ENCODE measurements at places on chromosomes 4 and X. TPM values are rescaled to one million over a fixed set of nuclear protein-coding genes. Genes with fewer than 3 reads are reported as not detected.

- DNase-seq = peak; percentile 49
- no peaks in the 10 kb centered on the region for H3K36me3 ChIP-seq
- H3K27ac ChIP-seq = no peak overlapping the region
- H3K27me3 ChIP-seq = no peaks in the 10 kb centered on the region
- no peak overlapping the region for H3K4me3 ChIP-seq
Observed at GRCh38 chr4:138494931-138495330, 252.8 kb upstream of the SLC7A11 start.

- H3K4me3 ChIP-seq = no peak overlapping the region
- no peak for DNase-seq
- H3K27ac ChIP-seq = no peak overlapping the region
- no peaks in the 10 kb centered on the region for H3K36me3 ChIP-seq
- no peaks in the 10 kb centered on the region for H3K27me3 ChIP-seq
Observed at GRCh38 chr4:162912482-162912881, 254.2 kb downstream of the NAF1 start.

DNA sequence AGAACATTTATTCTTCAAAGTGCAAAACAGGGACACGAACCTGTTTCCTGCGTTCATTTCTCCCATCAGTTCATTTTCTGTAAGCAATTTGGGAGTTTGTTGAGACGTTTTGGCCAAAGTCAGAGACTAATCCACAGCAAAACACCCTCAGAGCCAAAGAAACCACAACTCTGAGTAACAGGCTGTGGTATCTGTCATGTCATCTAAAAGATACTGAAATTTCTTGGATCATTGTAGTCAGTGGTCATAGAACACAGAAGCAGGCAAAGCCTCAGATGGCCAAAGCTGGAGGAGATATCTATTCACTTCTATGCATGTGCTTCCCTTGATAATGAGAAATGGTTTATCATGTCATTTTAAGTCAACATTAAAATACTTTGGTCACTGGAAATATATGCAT lies 485.6 kb upstream of the GALNT7 start:
- H3K27ac ChIP-seq = no peak overlapping the region
- H3K4me3 ChIP-seq = no peak overlapping the region
- no peak for DNase-seq
- no peaks in the 10 kb centered on the region for H3K36me3 ChIP-seq

DNA sequence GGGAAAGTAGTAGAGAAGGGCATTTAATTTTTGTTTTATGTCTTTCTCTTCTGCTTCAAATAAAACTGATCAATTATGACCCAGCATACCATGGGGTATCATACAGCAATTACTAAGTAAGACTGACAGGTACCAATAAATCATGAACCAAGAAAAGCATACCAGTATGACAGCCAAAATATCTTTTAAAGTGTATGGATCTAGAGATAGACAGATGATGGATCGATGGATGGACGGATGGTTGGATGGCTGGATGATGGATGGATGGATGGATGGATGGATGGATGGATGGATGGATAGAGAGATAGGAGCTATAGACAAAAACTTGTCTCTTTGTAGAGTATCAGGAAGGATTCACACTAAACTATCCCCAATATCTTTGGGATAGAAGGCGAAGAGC lies 1.4 kb downstream of the DDX60L start:
- H3K27me3 ChIP-seq = no peaks in the 10 kb centered on the region
- H3K4me3 ChIP-seq = no peak overlapping the region
- peaks cover 10% of the 10 kb centered on the region for H3K36me3 ChIP-seq
- H3K4me1 ChIP-seq = peaks cover 38% of the 10 kb centered on the region
- no peak overlapping the region for H3K27ac ChIP-seq

GRCh38 chrX:12917753-12918152 lies 11.3 kb downstream of the TLR8 start:
- H3K27ac ChIP-seq = no peak overlapping the region
- peaks cover 14% of the 10 kb centered on the region for H3K4me1 ChIP-seq
- no peak for DNase-seq
- H3K27me3 ChIP-seq = no peaks in the 10 kb centered on the region

GRCh38 chr4:15832523-15833451 lies 54.7 kb downstream of the CD38 start:
- no peak overlapping the region for H3K27ac ChIP-seq
- no peak overlapping the region for H3K4me3 ChIP-seq
- no peaks in the 10 kb centered on the region for H3K4me1 ChIP-seq
- H3K36me3 ChIP-seq = no peaks in the 10 kb centered on the region
- no peak for DNase-seq
- H3K27me3 ChIP-seq = no peaks in the 10 kb centered on the region

DNA sequence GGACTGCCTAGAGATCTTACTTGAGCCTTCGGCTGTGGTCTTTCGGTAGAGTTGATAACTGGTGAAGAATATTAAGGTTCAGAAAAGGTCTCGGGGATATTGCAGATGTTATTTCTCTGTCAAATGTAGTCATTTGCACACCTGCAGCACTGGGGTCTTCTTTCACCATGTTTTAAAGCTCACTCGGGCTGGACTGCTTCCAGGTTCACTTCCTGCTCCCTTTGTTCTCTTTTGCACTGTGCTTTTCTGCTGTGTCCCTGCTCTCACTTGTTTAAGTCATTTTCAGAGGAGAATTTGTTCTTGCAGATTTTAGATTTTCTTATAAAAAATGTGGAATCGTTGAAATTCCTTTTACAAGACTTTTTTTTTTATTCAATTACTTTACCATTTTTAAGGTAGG lies 68.5 kb downstream of the BMPR1B start:
- H3K4me3 ChIP-seq = no peak overlapping the region
- no peak overlapping the region for H3K27ac ChIP-seq
- no peaks in the 10 kb centered on the region for H3K36me3 ChIP-seq
- H3K4me1 ChIP-seq = no peaks in the 10 kb centered on the region

DNA sequence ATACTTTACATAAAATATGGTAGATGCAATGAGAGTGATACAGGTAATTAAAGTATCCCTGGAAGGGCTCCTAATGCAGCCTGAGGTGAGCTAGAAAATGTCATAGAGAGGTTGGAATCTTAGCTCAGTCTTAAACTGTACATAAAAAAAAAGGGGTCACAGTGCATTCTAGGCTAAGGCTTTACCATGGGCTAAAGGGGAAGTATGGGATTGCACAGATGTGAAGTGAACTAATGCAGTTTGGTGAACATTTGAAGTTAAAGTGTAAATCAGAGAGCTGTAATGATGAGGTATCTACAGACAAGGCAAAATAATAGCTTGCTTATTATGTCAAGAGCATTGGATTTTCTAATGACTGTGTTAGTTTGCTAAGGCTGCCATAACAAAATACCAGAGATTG lies 405.9 kb downstream of the ADGRL3 start:
- H3K27me3 ChIP-seq = no peaks in the 10 kb centered on the region
- no peak for DNase-seq
- no peaks in the 10 kb centered on the region for H3K36me3 ChIP-seq
- no peak overlapping the region for H3K4me3 ChIP-seq

DNA sequence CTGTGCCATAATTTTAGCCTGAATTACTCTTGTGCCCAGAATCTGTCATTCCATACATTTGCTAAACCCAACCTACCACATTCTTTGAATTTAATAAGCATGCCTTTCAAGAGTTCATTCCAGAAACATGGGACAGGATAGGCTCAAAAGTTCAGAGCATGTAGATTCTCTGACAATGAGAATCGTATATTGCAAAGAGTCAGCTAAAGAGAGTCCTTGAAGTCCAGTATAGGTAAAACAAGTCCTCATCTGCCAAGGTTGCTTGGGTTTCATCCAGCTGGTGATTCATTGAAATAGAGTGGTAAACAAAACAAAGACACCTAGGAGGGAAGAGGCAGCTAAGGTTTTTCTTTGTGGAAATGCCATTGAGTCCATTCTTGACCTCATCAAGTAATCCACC lies 249.3 kb upstream of the DIPK2B start:
- no peak overlapping the region for H3K27ac ChIP-seq
- no peak for DNase-seq
- no peaks in the 10 kb centered on the region for H3K36me3 ChIP-seq

- no peaks in the 10 kb centered on the region for H3K36me3 ChIP-seq
- H3K4me3 ChIP-seq = no peak overlapping the region
- no peak overlapping the region for H3K27ac ChIP-seq
- DNase-seq = no peak
- H3K27me3 ChIP-seq = no peaks in the 10 kb centered on the region
- H3K4me1 ChIP-seq = peaks cover 29% of the 10 kb centered on the region
Observed at GRCh38 chr4:99966692-99967091, 16.6 kb upstream of the H2AZ1 start.

DNA sequence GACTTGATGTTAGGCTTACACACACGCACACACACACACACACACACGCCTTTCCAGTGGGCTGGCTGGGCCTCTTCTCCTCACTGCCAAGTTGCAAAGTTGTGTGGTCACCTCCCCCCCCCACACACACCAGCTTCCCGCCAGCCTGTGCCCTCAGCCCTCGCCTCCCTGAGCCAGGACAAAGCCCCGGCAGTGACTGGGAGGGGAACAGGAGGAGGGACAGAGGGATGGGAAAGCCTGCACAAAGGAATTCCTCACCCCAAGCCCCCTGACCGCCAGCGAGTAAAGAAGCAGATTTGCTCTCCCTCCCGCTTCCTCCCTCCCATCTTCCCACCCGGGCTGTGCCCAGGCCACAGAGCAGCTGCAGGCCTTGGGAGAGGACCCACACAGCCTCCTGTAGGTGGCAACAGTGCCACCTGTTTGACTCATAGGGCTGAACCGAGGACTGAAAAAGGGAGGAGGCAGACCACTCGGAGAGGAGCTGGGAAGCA lies at the start of gene GDPD2:
TSS of gene GDPD2 (plus strand) at position 464 of the 491 bp plus-strand sequence. CDS start 1,671 bp downstream, outside the sequence.
- H3K27me3 ChIP-seq = no peaks in the 10 kb centered on the region
- H3K4me1 ChIP-seq = no peaks in the 10 kb centered on the region
- H3K36me3 ChIP-seq = peaks cover 15% of the 10 kb centered on the region
- no peak for DNase-seq

DNA sequence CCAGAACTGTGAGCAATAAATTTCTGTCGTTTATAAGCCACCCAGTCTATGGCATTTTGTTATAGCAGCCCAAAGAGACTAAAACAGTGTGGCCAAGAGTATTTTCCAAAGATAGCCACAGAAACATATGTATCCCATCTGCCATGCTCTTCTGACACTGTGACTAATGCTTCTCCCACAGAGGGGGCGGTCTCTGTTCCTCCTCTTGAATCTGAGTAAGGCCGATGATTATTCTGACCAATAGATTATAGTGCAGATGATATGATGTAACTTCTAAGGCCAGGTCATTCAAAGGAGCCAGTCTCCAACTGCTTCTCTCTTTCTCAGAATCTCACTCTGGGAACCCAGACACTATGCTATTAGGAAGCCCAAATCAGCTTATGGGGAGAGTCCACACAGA lies 570.7 kb downstream of the BCOR start:
- H3K27ac ChIP-seq = no peak overlapping the region
- H3K4me1 ChIP-seq = no peaks in the 10 kb centered on the region

DNA sequence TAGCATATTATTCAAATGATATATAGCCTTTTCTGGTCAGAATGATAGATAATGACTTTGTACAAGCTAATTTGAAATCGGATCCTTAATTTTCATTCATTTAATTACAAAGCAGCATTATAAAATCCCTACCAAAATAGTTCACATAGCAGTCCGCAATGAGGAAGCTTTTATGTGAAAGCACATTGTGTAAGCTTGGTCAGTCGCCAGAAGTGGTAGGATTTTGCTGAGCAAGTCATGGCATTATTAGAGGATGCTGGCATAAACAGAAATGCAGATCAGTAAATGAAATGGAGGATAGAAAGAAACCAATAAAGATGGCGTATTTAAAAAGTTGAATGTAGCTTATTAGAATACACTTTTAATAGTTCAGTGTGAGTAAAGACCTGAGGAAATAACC lies 93.2 kb upstream of the DIAPH2 start:
- H3K4me3 ChIP-seq = no peak overlapping the region
- H3K27me3 ChIP-seq = no peaks in the 10 kb centered on the region
- H3K4me1 ChIP-seq = no peaks in the 10 kb centered on the region
- no peak for DNase-seq

GRCh38 chrX:18002791-18003190 lies 141.7 kb upstream of the RAI2 start:
- H3K4me3 ChIP-seq = no peak overlapping the region
- no peaks in the 10 kb centered on the region for H3K36me3 ChIP-seq
- no peaks in the 10 kb centered on the region for H3K27me3 ChIP-seq
- no peak for DNase-seq
- H3K4me1 ChIP-seq = no peaks in the 10 kb centered on the region
- H3K27ac ChIP-seq = no peak overlapping the region

GRCh38 chrX:44352758-44353157 lies 9.3 kb upstream of the EFHC2 start:
- H3K36me3 ChIP-seq = no peaks in the 10 kb centered on the region
- no peaks in the 10 kb centered on the region for H3K27me3 ChIP-seq
- H3K4me3 ChIP-seq = no peak overlapping the region
- H3K27ac ChIP-seq = no peak overlapping the region
- H3K4me1 ChIP-seq = no peaks in the 10 kb centered on the region
- DNase-seq = no peak

- H3K4me3 ChIP-seq = no peak overlapping the region
- H3K4me1 ChIP-seq = no peaks in the 10 kb centered on the region
- H3K36me3 ChIP-seq = no peaks in the 10 kb centered on the region
Observed at GRCh38 chr4:97370568-97370967, 772.7 kb downstream of the STPG2 start.

DNA sequence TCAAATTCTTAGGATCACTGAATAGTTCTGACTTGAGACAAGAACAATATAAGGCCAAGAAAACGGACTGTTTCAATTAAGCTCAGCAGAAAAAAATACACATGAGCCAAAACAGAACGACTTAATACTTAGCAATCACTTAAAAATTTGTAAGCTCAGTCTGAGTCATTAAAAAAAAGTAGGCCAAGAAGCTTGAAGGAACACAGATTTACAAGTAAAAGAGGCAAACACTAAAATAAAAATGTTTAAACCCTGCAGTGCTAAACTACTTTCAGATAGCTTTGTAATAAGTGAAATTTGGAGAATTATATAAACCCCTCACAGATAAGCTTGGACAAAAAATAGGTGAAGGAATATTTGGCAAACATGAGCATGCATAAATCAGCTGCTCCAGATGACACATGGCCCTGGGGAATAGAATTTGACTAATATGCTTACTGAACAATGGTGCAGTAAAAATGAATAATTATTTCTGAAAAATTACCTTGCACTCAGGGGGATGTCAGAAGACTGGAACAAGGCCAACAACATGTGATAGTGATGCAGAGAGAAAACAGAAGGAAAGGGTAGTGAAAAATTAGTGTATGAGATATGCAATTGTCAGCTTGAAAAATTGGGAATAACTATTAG lies 49.6 kb downstream of the LNX1 start:
- H3K27me3 ChIP-seq = no peaks in the 10 kb centered on the region
- no peak overlapping the region for H3K4me3 ChIP-seq
- peak overlapping the region; percentile 46 for H3K27ac ChIP-seq
- no peak for DNase-seq

- H3K27ac ChIP-seq = no peak overlapping the region
- no peaks in the 10 kb centered on the region for H3K36me3 ChIP-seq
- no peaks in the 10 kb centered on the region for H3K27me3 ChIP-seq
- H3K4me1 ChIP-seq = peaks cover 20% of the 10 kb centered on the region
- DNase-seq = no peak
- H3K4me3 ChIP-seq = no peak overlapping the region
Observed at GRCh38 chr4:86033171-86033570, 326.7 kb downstream of the MAPK10 start.

The MCUB gene
- 46.5 TPM for total RNA-seq

The TCEAL3 gene
- 30.5 TPM for total RNA-seq

The SEL1L3 gene
- 65.1 TPM for total RNA-seq

The SCML1 gene
- 20.7 TPM for total RNA-seq

The F8A2 gene
- not detected for total RNA-seq

The SFRP2 gene
- not detected for total RNA-seq
